Iris pigment epithelial cell (primary cell): ENCODE measurements at places on chromosomes 5 and 9.
A peak's percentile ranks its signal among the peaks of the same experiment; 100 is the strongest.

- DNase-seq, result peak; percentile 83
Measured at GRCh38 chr5:10704949-10705621, 55.9 kb downstream of the DAP start.

DNA sequence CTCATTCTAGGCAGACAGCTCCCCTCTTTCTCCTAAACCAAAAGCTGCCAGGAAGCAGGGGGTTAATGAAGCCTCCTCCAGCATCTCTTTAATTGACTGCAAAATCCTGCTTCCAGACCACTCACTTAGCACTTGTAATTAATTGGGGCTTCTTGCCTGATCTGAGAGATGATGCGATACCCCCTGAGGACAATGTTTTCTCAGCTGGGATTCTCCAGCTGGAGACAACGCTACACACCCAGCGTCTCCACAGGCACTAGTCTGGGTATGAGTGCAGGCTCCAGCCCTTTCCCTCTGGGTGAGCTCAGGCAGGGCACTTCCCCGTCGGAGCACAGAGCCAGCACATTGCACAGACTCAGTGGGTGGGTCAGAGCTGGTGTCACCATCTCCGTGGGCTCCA lies 16.1 kb downstream of the CPLX2 start:
- DNase-seq, result no peak

DNA sequence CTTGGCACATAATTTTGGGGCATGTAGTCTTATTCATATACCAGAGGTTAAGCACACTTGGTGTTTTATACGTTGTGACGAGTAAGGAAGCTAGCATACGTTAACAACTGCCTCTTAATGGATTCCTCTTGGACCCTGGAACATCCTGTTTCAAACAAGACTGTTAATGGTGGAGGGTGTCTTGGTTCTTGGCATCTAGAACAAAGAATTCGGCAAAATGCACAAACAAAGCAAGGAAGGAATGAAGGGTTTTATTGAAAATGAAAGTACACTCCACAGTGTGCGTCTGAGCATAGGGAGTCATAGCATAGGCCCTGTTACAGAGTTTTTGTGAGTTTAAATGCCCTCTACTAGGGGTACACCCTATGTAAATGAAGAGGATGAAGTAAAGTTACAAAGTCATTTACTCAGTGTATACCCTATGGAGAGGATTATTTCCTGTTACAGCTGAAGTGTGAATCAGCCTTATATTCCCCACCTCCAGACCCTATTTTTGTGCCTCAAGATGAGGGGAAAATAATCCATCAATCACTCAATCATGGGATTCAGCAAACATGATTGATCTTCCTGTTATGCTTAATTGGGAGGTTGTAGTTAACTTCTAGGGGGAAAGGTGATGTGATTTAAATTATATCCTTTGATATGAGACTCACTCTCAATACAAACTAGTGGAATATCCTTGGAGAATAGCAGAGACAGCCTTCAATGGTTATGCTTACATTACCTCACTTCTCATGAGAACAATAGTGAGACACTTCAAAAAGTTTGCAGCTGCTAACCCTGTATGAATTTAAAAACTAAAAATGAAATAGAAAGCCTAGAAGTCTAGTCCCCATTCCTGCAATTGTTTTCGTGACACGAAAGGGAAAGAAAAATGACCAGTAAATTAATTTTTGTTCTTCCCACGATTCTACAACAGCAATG lies 84.9 kb upstream of the MYO10 start:
- DNase-seq, result no peak

GRCh38 chr5:148699028-148699427 lies 44.7 kb upstream of the HTR4 start:
- DNase-seq, result no peak

- peak; percentile 93 for DNase-seq
Measured at GRCh38 chr5:126351153-126351552, 72.1 kb upstream of the GRAMD2B start.

DNA sequence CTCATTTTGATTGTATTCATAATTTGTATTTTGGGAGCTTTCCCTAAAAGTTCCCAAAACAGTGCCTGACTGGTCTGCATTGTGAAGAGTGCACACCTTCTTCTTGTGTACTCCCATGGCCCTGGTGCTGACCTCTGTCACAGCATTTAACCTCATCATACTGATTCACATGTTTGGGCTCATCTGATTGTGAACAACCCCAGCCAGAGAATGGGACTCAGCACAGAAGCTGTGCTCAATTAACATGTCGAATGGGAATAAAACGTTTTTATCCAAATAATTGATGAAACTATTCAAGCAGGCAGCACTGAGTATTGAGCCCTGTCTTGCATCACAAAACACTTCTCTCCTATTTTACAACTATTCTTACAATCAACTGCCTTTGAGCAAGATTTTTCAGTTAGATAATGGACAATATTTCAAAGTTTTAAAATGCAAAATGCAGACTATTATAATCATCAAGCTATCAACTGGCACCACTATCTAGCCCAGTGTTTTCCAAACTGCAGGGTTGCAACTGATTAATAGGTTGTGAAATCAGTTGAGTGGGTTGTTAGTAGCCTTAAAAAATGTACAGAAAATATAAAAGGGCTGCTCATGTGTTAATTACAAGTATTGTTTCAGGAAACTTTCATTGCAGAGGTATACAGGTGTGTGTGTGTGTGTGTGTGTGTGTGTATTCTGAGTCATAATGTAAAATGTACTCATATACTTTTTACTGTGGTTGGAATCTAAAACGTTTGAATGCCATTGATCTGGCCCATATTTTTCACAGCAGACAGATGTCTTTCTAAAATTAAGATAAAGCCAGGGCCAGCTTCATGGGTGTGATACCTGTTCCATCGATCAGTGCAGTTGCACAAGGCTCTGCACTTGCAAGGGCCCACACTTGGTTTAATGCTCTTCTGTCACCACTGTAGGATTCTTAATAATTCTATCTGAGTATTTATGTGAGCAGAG lies 190.5 kb downstream of the PIK3R1 start:
- no peak for DNase-seq

GRCh38 chr9:83219924-83220438 lies 157.0 kb upstream of the RASEF start:
- no peak for DNase-seq

DNA sequence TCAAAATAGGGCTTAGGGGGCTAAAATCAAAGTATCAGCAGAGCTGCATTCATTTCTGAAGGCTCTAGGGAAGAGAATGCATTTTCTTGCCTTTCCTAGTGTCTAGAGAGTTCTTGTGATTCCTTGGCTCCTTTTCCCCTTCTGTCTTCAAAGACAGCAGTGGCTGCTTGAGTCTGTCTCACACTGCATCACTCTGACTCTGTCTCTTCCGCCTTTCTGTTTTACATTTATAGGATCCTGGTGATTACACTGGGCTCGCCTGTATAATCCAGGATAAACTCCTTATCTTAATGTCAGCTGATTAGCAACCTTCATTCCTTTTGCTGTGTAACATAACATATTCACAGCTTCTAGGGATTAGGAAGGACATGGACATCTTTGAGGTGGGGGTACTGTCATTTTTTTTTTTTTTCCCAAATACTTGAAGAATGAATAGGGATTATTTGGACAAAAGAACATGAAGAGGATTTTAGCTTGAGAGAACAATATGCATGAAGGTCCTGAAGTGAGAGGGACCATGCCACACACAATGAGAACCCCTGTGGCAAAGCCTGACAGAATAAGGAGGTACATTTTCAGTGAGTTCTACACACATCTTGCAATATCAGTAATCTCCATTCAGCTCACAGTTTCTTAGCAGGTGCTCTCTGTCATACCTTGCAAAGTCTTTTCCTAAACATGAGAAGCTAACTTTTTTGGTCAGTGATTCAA lies 267.6 kb downstream of the FAM170A start:
- no peak for DNase-seq

- DNase-seq, result no peak
Measured at GRCh38 chr5:51691538-51692079, 308.4 kb downstream of the ISL1 start.

- peak; percentile 25 for DNase-seq
Measured at GRCh38 chr9:7315746-7316145, 483.8 kb downstream of the DMAC1 start.

GRCh38 chr9:74412236-74412979 lies 84.7 kb upstream of the RORB start:
- no peak for DNase-seq

- no peak for DNase-seq
Measured at GRCh38 chr5:159503236-159503635, 172.9 kb upstream of the IL12B start.

DNA sequence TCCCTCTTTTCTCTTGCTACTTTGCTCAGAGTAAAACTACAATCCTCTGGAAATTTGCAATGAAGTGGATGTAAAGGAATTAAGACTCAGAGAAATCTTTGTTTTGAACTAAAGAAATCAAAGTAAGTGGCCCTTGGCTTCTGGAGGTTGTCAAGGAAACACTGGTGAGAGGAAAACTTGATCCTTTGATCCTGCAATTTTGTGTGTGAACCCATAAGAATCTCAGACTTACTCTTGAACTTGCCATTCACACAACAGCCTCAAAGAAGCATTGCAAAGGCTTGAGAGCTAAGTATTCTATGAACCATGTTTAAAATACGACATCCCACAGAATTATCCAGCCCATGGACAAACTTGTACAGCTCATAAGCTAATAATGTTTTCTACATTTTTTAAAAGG lies 827.5 kb downstream of the TAF11L14 start:
- no peak for DNase-seq

GRCh38 chr5:15791859-15792258 lies 291.9 kb downstream of the FBXL7 start:
- DNase-seq, result peak; percentile 36
